ENCODE measurements at places on chromosomes 5 and 9.

- DNase-seq = no peak
These were observed 272.8 kb downstream of the GAS1 start for GRCh38 chr9:86674487-86674886.

- DNase-seq = no peak
These were observed 129.0 kb downstream of the COL23A1 start for GRCh38 chr5:178461004-178461730.

DNA sequence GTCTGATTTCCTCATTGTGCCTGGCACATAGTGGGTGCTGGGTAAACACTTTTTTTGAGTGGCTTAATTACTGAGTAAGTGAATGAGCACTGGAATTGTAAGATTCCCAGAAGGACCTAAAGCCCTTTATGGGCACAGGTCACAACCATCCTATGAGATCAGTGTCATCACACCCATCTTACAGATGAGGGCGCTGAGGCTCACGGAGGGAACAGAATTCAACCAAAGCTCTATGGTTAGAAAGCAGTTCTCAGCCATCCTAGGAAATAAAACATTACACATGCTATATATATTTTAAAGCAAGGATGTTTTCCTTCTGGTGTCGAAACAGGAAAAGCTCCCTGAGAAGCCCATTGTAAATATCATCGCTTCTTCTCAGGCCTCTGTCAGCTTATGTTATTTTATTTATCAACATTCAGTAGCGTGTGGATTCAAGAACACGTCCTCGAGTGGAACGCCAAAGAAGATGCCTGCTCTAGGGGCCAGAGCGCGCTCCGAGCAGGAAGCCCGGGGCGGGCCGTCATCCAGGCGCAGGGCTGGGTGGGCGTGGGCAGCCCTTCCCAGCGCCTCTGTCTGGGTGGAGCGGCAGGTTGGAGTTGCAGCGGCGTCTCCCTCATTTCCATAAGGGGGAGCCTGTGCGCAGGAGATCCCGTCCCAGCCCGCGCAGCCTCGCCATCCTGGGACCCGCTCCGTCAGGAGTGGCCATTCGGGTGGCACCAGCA is 155.8 kb upstream of the SMIM23 start:
- DNase-seq = no peak

GRCh38 chr5:6505416-6505755 is 56.7 kb downstream of the UBE2QL1 start:
- DNase-seq = no peak

DNA sequence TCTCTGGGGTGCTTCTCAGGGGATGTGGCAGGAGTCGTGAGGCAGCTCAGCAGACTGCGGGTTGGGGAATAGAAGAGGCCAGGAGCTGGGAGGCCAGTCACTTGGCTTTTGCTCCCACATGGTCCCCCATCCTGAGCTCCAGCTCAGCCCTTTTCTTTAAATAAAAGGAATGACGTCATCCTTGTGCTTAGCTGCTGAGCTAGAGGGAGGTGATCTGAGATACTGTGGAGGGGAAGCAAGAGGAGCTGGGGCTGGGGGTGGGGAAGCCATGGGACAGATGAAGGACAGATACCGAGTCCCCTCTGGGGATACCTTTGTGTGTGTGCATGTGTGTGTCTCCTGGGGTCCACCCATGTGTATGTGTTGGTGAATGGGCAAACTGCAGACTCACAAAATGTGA is 89.0 kb upstream of the ARAP3 start:
- DNase-seq = no peak

DNA sequence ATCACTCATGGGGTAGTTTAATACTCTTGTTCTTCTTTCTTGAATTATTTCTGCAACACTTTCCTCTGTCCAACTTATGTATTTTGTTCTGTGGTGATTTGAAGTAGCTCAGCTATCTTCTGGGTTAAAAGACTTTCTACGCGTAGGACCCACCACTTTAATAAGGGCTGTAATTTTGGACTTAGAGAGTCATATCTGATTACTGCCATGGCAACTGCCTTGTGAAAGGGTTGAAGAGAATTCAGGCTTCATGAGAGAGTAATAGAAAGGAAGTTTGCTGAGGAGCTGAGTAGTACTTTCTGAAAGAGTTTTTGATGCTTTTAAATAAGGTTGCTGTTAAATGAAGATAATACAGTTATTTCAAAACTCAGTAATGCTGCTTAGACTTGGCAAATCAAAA is 89.5 kb downstream of the TLE4 start:
- DNase-seq = no peak

- no peak for DNase-seq
These were observed 43.4 kb downstream of the RETREG1 start for GRCh38 chr5:16573401-16573800.

DNA sequence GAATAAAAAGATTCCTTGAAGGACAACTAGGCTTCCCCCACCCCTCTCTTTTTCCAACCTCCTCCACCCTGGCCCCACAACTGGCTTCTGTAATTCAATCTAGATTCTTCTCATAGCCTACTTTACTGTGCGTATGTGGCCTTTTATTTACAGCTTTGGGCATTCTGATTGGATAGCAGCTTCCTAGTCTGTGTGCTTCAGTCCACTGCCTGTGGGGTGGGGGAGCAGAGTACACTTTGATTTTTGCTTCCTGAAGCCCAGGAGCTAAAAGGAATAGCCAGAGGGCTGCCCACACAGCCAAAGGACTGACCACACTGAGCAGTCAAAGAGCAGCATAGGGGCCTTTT is 30.4 kb downstream of the RUSC2 start:
- no peak for DNase-seq

DNA sequence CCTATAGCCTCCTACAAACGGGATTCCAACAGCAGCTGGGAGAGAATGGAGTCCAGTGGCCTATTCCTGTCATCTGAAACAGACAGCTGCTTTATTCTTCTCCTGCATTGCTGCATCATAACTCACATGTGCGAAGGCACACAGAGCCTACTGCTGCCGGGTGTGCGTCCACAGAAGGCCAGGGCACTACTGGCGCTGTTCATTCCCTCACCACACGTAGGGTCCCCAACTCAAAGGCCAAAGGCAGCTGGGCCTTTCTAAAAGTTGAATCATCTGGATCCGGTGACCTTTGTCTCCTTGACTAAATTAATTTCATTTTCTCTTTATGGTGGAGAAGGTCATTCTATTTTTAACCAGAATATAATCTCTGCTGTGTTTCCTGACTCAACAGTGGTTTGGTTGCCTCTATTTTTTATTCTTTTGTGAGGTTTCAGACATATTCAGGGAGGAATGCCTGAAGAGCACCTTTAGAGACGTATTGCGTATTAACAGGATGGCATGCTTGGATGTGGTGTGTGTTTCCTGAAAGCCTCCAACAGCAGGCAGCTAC is 10.8 kb upstream of the SPATA24 start:
- no peak for DNase-seq

DNA sequence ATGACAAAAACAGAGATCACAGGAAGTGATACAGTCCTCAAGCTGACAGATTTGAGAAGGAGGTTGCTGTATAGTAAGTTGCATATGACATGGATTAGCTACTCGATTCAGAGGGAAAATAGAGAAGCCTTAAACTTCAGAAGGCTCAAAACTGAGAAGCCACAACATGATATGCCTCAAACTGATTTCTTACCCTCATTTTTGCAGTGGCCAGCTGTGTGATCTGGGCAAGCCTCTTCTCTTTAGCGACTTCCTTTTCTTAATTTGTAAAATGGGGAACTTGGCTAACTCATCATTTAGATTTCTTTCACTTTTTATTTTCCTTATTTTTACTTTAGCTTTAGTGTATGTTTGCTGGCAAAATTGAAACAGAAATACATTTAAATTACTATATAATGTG is 421.1 kb downstream of the KIF4B start:
- DNase-seq = no peak

- no peak for DNase-seq
These were observed 38.6 kb upstream of the TESK1 start for GRCh38 chr9:35566417-35566816.

- DNase-seq = no peak
These were observed 352.7 kb downstream of the EBF1 start for GRCh38 chr5:158746979-158747378.

DNA sequence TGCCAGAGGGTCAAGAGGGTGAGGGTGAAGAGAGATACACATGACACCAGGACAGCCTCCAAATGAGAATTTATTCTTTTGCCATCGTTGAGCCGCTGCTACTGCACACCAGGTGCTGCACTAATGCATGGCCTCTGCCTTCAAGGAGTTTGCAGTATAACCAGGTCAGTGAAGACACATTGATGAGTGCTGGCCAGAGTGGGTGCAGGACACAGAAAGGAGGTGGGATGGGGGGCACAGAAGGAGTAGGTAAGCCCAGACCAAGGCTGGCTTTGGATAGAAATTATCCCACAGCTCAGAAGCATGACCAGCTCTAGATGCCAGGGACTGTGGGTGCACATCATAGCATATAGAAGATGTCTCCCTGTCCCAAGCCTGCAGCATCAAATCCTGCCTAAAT is 38.0 kb downstream of the FOXI1 start:
- DNase-seq = no peak

- DNase-seq = no peak
These were observed 79.1 kb downstream of the AOPEP start for GRCh38 chr9:94805585-94805984.

- no peak for DNase-seq
These were observed 231.6 kb upstream of the NFIL3 start for GRCh38 chr9:91655215-91655614.

GRCh38 chr9:18821788-18822187 is 211.2 kb downstream of the SAXO1 start:
- no peak for DNase-seq

DNA sequence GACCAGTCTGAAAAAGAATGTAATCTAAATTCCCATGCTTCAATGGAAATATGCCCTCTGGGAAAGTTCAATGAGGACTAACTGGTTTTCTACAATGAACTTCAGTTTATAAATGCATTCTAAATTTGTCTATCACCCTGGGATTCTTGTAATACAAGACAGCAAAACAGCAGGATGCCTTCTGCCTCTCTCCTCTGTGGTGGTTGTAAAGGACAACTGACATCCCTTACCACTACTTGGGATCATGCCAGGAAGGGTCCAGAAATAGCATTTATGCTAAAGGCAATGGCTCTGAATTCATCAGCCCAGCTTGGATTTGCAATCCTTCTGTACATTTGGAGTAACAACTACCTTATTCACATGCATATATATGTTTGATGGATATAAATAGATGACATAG is 97.3 kb upstream of the ADAMTS16 start:
- no peak for DNase-seq

- DNase-seq = no peak
These were observed 114.8 kb upstream of the RASEF start for GRCh38 chr9:83177747-83178146.

DNA sequence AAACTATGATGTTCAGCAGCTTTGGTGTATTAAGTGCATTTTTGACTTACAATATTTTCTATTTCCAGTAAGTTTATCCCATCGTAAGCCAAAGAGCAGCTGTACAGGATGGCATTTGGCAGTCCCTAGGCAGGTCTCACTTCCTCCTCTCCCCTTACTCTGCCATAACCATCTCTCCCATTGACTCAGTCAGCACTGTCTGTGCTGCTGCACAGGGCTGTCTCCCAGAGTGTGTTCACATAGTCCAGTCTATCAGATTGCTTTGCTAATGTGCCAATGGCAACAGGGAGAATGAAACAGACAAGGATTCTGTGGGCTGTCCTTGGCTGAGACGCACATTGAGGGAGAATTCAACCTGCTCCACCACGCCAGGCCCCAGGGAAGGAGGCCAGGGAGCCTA is 47.0 kb upstream of the CAST start:
- no peak for DNase-seq

DNA sequence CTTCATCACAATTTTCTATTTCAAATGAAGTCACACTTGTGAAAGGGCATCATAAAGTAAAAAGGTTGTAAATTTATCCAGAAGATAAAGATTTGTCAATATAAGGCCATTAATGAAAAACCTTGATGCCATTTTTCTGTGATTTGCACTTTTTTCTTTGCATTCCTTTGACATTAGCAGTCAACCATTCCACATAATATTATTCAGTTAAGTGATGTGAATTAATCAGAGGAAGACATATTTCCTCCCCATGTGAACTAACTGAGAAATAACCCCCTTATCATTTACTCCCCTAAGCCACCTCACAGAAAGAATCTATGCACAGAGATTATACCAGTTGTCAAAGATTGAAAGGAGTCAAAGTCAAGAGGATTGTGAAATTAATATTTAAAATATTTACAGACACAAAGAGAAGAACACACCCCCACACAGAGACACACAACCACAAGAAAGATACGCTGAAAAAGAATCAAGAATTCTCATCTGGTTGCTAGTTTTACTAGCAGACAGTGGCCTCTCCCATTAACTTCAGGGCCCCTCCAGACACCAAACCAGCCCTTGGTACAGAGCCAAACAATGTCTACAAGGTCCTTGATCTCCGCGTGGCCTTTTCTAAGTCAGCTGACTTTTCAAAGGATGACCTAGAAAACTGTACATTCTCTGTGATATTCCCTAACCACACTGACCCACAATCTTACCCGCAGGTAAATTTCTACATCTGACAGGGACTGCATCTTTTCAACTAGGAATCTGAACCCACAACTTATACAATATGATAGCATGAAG is 29.5 kb downstream of the GNAQ start:
- DNase-seq = no peak

DNA sequence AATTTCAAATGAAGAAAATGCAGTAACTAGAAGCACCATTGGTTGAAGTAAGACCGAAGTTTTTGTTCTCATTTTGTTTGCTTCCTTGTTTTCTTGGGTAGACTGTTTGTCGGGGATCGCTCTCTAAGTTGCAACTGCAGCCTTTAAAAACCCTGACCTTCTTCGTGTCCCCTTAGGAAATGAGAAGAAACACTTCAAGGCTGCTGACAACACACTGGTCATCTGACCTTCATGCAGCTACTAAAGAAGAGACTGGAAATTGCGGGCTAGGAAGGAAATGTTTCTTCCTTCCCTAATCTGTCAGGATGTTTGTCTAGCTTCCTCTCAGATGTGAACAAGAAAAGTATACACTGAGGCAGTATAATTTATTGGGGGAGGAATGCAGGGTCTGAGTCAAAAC is 50.7 kb upstream of the CHSY3 start:
- no peak for DNase-seq

- DNase-seq = no peak
These were observed 279.1 kb downstream of the MAST4 start for GRCh38 chr5:66875315-66875714.

DNA sequence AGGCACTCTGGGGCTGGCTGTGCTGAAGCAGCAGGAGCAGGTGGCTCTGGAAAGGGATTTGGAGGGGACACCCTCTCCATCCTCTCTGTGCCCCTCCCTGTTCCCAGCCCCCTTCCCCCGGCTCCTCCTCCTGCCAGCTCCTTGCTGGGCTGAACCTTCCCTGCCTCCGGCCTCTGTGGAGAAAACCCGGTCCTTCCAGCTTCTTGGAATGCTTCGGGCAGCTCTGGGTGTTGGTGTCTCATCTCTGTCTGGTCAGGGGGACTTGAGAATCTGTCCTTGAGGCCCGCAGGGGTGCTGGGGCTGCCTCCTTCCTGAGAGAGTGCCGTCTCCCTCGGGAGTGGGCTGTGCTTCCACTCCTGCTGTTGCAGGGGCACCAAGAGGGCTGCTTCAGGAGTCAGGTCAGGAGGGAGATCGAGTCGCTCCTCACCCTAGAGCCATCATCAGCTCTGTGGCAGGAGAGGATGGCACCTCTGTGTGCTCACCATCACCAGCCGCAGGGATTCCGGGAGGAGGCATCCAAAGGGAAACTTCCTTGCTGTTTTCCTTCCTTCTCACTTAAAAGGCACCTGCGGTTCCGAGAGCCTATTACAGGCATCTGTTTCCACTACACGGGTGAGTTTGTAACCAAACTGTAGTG is 30.6 kb downstream of the NDUFS6 start:
- no peak for DNase-seq

GRCh38 chr5:38825494-38825893 is 20.3 kb upstream of the OSMR start:
- DNase-seq = no peak

Measured in NCI-H446 treated with DMSO at 0.1 percent for 48 hours (cell line).